Thoracic aorta (tissue), 2 donors: ENCODE measurements at places on chromosomes 2 and 18. TPM values are rescaled to one million over a fixed set of nuclear protein-coding genes. Genes with fewer than 3 reads are reported as not detected.

GRCh38 chr2:234763002-234763873, 188.6 kb upstream of the SH3BP4 start:
- peaks cover 8% of the 10 kb centered on the region for H3K4me1 ChIP-seq
- H3K4me3 ChIP-seq, result no peak overlapping the region
- H3K27me3 ChIP-seq, result no peaks in the 10 kb centered on the region
- H3K27ac ChIP-seq, result no peak overlapping the region
- no peaks in the 10 kb centered on the region for H3K36me3 ChIP-seq
- DNase-seq, result no peak

- H3K27ac ChIP-seq, result no peak overlapping the region
- no peak overlapping the region for H3K4me3 ChIP-seq
- no peak for DNase-seq
- H3K36me3 ChIP-seq, result no peaks in the 10 kb centered on the region
Measured at GRCh38 chr18:4283746-4284291, 171.3 kb downstream of the DLGAP1 start.

DNA sequence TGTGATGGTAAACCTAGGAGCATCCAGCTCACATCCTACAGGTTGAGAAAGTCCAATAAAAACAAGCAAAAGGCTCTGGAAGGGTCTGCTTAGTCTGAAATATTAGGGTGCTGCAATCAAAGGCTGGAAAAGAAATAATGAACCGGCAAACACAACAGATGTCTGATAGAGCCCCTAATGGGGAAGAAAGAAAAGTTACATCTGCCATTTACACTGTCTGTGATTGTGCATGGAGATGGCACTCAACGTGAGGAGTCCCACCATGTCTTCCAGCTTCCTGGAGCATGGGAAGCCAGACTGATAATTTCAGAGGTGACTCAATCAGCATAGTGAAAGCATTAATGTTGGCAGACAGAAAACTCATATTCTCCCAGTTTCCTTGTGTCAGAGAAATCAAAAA, 307.8 kb downstream of the EPHA4 start:
- no peaks in the 10 kb centered on the region for H3K4me1 ChIP-seq
- H3K4me3 ChIP-seq, result no peak overlapping the region
- no peak overlapping the region for H3K27ac ChIP-seq

DNA sequence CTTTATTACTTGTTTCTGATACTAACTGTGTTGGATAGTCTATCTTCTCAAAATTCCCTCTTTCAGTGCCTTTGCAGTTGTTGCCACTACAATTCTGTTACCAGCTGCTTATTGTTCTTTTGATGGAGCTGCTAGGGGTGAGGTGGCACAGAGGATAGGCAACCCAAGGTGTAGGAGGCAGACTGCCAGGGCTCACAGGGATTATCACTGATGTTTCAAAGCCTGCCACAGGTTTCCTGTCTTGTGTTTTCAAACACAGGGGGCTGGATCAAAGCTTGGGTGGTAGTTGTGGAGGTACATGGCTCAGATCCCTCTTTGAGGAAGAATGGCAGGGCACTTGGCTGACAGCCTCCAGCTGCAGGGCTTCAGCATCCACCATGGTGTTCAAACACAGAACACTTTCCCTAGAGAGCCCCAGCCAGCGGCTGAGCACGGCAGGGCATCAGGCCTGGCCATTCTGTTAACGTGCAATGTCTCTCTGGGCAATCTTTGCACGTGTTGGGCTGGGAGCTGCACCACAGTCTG, 87.1 kb downstream of the POLE4 start:
- no peak for DNase-seq
- no peak overlapping the region for H3K4me3 ChIP-seq
- peaks cover 12% of the 10 kb centered on the region for H3K4me1 ChIP-seq
- no peaks in the 10 kb centered on the region for H3K36me3 ChIP-seq

DNA sequence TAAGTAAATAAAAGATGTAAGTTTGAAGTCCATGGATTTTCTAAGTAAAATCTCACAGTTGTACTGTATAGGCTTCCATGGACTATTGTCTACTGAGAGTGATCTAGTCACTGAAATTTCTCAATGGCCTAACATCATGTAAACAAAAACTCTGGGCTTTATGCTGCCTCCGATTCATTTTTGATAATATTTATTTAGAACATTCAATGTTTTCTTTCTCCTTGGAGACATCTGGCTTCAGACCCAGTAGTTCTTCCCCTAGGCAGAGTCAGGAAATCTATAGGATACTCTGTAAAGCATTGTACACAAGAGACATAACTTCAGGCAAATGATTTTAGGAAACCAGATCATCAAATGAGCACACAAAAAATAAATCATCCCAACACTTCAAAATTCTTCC, 1208.6 kb upstream of the ZEB2 start:
- no peaks in the 10 kb centered on the region for H3K27me3 ChIP-seq
- H3K4me3 ChIP-seq, result no peak overlapping the region
- no peak overlapping the region for H3K27ac ChIP-seq
- no peaks in the 10 kb centered on the region for H3K4me1 ChIP-seq

DNA sequence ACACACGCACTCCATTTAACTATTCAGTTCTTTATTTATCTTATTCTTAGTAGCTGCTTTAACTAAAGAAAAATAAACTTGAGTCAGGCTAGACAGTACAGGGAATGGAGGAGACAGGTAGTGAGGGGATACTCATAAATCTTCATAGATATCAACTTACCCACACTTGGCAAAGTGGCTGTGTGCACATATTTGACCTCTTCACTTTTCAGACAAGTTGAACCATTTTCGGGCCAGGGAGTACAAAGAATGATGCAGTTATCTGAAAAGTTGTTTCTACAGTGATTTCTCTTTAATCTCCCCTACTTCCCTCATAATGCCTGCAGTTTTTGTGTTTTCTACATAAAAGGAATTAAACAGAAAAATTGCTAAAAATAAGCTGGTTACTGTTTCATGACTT, 307.5 kb downstream of the GULP1 start:
- peaks cover 48% of the 10 kb centered on the region for H3K4me1 ChIP-seq
- no peak overlapping the region for H3K4me3 ChIP-seq
- no peak for DNase-seq
- H3K27ac ChIP-seq, result peak overlapping the region; percentile 69
- no peaks in the 10 kb centered on the region for H3K36me3 ChIP-seq
- no peaks in the 10 kb centered on the region for H3K27me3 ChIP-seq

The SLC40A1 gene
- 76.5 TPM for total RNA-seq

GRCh38 chr2:109238580-109238979, 109.6 kb downstream of the SH3RF3 start:
- peak overlapping the region; percentile 75 for H3K27ac ChIP-seq
- H3K27me3 ChIP-seq, result no peaks in the 10 kb centered on the region
- H3K4me3 ChIP-seq, result no peak overlapping the region
- peak; percentile 41 for DNase-seq
- H3K4me1 ChIP-seq, result peaks cover 62% of the 10 kb centered on the region

- no peak overlapping the region for H3K27ac ChIP-seq
- H3K4me3 ChIP-seq, result no peak overlapping the region
Measured at GRCh38 chr2:181104512-181105115, 124.2 kb downstream of the UBE2E3 start.

The CSRNP3 gene
- 2.7 TPM for total RNA-seq

DNA sequence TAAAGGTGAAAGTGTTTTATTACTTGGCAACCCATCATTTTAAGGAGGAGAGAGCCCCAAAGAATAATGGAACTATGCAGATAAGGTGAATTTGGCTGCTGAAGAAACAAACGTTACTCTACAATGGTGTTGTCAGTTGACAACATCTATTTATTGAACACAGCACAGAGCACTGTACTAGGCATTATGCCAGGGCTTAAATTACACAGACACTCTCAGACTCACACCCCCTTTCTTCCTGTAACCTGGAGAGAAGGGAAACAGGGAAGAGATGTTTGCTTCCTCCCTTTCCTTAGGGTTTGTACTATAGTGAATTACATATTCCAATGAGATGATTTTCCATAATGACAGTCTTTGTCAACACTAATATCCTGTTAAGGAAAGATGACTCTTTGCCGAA, 94.0 kb upstream of the ATP5MC3 start:
- DNase-seq, result no peak

The MC5R gene
- not detected for total RNA-seq
